Muscle of back (tissue), 13 donors: ENCODE measurements at places on chromosomes 3 and 15.

GRCh38 chr15:28974142-28974541, 88.4 kb downstream of the APBA2 start:
- DNase-seq = no peak

DNA sequence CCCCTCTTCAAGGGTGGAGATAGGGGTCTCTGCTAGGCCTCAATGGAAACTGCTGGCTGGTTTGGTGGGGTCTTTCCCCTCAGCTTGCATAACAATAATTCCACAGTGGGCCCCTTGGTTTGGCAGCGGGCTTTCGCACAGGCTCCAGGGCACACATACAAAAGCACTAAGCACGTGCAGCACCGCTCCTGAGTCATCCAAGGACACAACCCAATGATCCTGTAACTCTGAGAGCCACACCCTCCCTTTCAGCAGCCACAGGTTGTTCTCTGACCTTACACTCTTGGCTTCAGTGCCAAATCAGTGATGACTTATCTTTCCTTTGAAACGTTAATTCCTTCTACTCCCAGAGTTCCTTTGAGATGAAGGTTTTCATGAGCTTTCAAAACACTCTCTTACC, 41.7 kb downstream of the DAPK2 start:
- DNase-seq = no peak

GRCh38 chr3:24096695-24097290, 151.7 kb downstream of the NR1D2 start:
- DNase-seq = no peak

DNA sequence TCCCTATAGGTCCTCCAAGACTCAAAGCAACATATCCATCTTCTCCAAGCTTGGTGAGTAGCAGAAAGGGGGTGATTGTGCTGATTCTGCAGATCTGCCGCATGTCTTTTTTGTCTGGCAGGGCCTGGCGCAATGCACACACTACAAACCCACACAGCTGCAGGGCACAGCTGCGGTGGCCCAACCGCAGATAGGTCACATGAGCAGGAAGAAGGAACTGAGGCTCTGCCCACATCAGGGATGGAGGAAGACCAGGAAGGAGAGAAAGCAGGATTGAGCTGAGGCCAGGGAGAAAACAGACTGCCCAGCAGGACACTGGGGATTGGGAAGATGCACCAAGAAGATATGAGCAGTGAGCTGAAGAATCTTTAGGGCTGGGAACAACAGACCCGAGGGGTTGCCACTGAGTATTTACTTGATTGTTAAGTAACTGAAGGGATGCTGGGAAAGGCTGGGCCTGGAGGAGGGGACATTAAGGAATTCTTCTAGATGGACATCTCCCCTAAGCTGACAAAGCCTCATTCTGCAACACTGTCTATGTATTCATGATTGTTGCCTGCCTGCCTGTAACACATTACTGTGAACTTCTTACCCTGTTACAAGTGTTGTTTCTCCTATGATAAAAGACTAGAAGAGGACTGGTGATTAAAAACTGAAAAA, 126.7 kb downstream of the MYLK start:
- no peak for DNase-seq

- DNase-seq = no peak
Measured at GRCh38 chr3:21825684-21826083, 74.7 kb upstream of the ZNF385D start.

DNA sequence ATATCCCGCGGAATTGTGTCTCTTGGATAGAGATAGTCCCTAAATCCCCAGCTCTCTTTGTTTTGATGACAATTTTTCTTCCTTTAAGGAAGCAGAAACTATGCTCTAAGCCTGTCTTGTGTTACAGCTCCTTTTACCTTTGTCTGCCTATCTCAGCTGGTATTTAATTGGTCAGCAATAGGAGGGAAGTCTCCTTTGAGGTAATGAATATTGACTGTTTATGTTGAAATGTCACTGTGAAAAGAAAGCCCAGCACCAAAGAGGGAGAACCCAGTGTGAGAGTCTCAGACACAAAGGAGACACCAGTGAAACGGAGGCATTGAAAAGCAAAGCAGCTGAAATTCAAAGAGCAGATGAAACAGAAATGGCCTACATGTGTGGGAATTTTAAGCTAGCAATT, 372.6 kb downstream of the NR2F2 start:
- DNase-seq = no peak

DNA sequence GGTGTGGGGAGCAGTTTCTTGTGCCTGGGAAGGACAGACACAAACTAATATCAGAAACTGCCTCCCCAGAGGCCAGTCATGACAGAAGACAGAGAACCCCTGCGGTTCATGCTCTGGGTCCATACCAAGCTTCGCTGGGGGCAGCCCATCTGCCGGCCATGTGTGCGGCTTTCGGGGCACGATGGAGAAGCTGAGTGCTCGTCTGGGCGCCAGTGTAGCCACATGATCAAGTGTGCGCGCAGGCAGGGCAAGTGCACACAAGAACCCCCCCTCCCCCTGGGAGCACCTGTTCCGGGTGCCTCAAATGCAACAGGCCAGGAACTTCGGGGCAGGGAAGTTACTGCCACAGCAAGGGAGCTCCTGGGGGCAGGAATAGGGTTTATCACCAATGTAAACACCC, 1.8 kb downstream of the ADAMTS17 start:
- no peak for DNase-seq

GRCh38 chr3:159922861-159923312, 65.7 kb upstream of the IL12A start:
- DNase-seq = no peak

- DNase-seq = no peak
Measured at GRCh38 chr3:151995091-151995490, 121.6 kb downstream of the SUCNR1 start.

DNA sequence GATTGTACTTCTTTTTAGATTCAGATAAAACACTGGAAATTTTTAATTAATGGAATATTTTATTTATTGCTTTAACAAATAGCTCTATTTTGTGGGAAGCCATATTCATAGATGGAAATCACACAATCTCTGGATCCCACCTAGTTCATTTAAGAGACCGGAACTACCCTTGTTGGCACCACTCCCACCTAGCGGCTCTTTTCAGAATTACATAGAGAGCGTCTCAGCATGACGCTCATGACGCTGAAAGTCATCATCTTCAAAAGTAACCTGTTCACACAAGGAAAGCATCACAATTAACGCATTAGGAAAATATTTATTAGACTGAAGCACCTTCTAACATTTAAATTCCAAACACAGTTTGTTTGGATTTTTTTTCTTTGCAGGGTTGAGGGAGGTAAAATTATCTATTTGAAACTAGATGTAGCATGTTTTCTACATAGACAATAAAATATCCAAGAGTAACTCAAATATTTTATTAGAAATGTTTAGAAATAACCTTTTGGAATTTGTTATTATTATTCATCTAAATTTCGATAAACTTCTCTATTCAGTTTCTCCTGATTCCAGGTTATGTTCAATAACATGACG, 214.9 kb upstream of the ARRDC4 start:
- DNase-seq = no peak

DNA sequence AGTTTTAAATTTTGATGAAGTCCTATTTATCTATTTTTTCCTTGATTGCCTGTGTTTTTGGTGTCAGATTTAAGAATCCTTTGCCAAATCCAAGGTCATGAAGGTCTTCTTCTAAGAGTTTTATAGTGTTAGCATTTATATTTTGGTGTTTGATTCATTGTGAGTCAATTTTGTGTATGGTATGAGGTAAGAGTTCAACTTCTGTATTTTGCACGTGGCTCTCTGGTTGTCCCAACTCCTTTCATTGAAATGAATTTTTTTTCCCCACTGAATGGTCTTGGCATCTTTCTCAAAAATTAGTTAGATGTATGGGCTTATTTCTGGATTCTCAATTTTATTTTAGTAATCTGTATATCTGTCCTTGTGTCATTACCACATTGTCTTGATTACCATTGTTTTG, 57.1 kb upstream of the STRIT1 start:
- no peak for DNase-seq

GRCh38 chr15:42879443-42879842, 41.1 kb downstream of the TTBK2 start:
- no peak for DNase-seq

DNA sequence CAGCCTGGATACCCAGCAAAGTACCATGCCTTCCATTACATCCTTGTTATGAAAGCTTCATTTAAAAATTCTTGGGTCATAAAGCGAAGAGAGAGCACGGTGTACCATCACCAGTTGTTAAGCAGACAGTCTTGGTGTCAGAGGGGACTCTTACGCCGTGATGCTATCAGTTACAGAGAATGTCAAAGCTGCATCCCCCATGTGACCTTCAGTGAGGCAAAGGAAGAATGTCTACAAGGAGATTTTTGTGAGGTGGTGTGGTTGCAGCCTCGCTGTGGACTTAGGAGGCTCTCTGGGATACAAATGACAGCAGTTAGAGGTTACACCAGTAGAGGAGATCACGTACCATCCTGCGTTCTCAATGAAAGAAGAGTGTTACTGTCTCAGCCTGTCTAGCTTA, 278.3 kb downstream of the FEZF2 start:
- no peak for DNase-seq

DNA sequence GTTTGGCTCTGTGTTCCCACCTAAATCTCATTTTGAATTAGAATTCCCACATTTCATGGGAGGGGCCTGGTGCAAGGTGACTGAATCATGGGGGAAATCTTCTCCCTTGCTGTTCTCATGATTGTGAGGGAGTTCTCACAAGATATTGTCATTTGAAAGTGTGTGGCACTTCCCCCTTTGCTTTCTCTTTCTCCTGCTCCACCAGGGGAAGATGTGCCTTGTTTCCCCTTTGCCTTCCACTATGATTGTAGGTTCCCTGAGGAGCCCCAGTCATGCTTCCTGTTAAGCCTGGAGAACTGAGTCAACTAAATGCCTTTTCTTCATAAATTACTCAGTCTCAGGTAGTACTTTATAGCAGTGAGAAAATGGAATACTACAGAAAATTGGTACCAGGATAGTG, 157.2 kb upstream of the TPRG1 start:
- no peak for DNase-seq

GRCh38 chr3:194307849-194308248, 43.3 kb downstream of the CPN2 start:
- no peak for DNase-seq

GRCh38 chr15:80160570-80161156, 7.9 kb downstream of the FAH start:
- DNase-seq = peak; percentile 19

- no peak for DNase-seq
Measured at GRCh38 chr3:13195374-13195773, 122.1 kb upstream of the IQSEC1 start.

- no peak for DNase-seq
Measured at GRCh38 chr3:71456826-71457225, 126.7 kb downstream of the FOXP1 start.

DNA sequence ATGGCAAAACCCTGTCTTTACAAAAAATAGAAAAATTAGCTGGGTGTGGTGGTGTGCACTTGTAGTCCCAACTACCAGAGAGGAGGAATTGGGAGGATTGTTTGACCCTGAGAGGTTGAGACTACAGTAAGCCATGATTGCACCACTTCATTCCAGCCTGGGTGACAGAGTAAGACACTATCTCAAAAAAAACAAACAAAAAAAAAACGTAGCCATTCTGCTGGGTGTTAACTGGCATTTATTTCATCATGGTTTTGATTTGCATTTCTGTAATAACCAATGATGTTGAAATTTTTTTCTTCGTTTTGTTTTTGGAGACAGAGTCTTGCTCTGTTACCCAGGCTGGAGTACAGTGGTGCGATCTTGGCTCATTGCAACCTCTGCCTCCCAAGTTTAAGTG, 63.3 kb downstream of the RPLP1 start:
- DNase-seq = no peak

- DNase-seq = peak; percentile 94
Measured at GRCh38 chr3:9399746-9400145, 2.3 kb downstream of the SETD5 start.

- no peak for DNase-seq
Measured at GRCh38 chr3:173739726-173740125, 342.2 kb downstream of the NLGN1 start.

GRCh38 chr15:42650208-42651066, 75.0 kb downstream of the STARD9 start:
- DNase-seq = peak; percentile 91

GRCh38 chr3:174247687-174248152, 611.4 kb upstream of the NAALADL2 start:
- DNase-seq = no peak

- DNase-seq = no peak
Measured at GRCh38 chr3:111811811-111812210, 47.3 kb upstream of the PHLDB2 start.

DNA sequence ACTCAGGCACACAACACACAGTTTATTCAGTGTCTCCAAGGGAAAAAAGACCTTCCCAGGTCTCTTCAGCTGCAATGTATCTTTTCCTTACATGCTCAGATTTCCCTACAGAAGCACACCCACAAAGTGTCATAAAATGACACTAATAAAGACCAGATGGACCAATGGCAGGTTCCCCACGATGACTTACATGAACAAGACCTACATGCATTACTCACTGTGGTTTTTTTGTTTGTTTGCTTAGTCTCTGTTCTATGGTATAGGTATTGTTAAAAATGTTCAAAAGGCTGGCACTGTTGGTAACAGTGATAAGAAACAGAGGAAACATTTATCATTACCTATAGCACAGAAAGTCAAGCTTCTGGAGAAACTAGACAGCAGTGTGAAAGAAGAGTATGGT, 318.2 kb upstream of the TMCO5A start:
- no peak for DNase-seq

DNA sequence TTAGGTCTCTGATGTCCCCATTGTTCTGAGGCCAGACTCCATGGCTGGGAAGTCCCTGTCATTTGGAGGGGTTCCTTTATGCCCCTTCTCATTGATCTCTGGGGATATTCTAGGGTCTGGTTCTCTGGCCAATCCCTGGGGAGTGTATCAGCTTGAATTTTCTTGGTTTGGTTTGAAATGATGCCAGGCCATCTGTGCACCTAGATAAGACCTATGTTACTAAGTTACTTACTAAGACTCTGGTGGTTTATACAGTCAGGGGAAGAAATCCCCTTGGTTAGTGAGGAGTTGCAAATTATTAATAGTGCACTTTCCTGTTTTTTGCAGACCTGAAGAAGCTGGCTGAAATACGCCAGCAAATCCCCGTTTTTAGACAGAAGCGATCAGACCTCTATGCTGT, 20.3 kb downstream of the NIT2 start:
- no peak for DNase-seq

DNA sequence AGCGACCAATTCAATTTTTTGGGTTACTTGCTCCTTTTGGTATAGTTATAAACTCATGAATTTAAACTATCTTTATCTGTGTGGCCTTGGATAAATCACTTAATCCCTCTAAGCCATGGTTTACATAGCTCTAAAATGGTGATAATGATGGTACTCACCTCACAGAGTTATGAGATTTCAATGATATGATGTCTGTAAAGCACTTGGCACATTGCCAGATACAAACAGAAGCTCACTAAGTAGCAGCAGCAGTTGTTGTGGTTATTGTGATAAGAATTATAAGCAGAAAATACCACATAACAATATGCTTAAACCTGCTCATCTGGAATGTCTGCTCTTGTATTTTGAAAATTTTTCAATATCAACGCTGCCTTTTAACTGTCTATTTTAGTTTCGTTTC, 185.1 kb upstream of the SNTN start:
- DNase-seq = no peak
